Activated effector memory CD4-positive, alpha-beta T cell treated with anti-CD3 and anti-CD28 coated beads, Interleukin-2, amount 50 U/mL, for 16 hours (primary cell): ENCODE measurements at places on chromosomes 16 and 17.

GRCh38 chr17:73346501-73347162, 34.8 kb upstream of the CDC42EP4 start:
- no peak for DNase-seq

DNA sequence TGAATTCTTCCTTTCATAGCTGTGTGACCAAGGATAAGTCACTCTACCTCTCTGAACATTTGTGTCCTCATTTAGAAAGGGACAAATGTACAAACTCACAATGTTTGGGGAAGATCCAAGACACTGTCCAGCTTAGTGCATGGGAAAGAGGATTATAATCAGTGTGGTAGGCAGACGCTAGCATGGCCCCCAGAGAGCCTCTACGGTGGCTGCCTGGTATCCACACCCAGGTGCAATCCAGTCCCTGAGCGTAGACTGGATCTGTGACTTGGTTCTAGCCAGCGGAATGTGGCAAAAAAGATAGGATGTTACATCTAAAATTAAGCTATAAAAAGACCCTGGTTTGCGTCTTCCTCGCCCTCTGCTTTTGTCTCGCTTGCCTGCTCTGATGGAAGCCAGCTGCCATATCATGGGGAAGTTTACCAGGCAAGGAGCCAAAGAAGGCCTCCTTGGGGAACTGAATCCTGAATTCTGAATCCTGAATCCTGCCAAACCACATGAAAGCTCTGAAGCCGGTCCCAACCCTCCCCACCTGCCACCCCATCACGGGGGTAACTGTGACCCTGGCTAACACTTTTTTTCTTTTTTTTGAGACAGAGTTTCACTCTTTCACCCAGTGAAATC, 51.7 kb downstream of the PLXDC1 start:
- DNase-seq, result no peak

DNA sequence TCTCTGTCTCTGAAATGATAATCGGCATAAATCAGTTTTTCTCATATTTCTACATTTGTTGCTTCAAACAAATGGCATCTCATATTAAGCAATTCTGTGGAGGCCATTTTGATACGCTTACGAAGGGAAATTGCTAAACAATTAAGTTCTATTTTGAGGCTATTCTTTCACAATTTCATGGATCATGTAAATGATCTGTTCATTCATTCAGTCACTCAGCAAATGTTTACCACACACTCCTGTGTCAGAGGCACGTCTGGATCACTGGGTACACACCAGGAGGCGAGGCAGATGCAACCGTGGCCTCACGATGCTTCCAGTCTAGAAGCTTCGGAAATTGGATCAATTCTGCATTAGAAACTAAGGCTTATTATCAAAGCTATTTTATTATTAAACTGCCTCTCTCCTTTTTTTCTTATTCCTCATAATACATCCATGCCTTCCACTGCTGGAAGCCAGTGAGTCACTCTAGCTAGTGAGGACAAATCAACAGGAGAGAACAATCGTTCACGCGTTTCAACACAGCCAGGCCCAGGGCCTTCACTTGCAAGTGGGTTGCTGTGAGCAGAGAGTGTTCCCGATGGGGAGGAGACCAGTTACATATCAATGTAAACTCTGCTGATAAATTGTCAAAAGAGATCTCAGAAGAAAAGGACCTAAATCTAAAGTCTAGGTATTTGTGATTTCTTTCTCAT, 11.3 kb upstream of the SLC39A11 start:
- DNase-seq, result no peak

DNA sequence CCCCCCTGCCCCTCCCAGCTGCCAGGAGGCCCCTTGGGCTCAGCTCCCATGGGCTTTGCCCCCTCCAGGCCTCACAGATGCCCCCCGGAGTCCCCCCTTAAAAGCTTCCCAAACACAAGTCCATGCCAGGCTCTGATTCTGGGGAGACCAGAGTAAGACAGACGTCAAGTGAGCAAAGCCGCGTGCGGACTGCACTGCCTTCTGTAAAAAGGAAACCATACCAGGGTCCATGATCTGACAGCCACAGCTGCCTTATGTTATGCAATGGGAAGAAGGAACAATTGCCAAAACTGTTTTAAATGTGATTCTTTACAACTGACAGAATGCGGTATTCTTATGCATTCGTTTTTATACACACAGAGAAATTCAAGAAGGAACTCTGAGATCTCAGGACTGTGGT, 17.9 kb upstream of the HEXD start:
- DNase-seq, result no peak

GRCh38 chr17:2844416-2844815, 48.2 kb downstream of the RAP1GAP2 start:
- no peak for DNase-seq

GRCh38 chr17:71168053-71168741, 952.6 kb upstream of the SOX9 start:
- no peak for DNase-seq

DNA sequence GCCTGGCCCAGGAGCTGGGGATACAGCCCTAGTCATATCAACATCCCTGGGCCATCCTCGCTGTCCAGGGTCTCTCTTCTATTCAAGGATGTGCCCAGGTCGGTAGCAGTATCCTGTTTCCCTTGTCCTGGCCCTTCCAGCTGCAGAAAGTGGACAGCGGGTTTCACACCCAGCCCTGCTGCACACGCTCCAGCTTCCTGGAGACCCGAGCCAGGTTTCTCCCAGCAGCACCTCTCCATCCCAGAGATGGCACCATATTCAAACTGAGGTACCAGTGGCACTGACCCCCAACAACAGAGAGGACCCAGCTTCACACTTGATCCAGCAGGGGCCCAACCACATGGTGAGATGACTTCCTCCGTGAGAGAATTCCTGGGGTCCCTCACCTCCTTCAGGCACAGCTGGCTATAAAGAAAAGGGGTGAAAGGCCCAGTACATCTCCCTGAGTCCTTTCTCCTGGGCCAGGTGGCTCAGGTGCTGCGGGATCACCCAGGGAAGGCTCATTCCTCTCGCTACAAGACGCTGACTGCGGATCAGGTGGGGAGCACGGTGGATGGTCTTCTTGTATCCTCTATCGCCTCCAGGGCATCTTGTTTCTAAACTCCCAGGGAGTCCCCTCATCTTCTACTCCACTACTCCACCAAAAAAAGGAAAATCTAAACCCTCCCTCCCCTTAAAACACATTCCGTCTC, 1.4 kb downstream of the CUEDC1 start:
- peak; percentile 36 for DNase-seq

GRCh38 chr17:68087851-68088250, 52.3 kb downstream of the KPNA2 start:
- DNase-seq, result no peak

GRCh38 chr16:30527635-30528178, 1.3 kb upstream of the ZNF768 start:
- no peak for DNase-seq

DNA sequence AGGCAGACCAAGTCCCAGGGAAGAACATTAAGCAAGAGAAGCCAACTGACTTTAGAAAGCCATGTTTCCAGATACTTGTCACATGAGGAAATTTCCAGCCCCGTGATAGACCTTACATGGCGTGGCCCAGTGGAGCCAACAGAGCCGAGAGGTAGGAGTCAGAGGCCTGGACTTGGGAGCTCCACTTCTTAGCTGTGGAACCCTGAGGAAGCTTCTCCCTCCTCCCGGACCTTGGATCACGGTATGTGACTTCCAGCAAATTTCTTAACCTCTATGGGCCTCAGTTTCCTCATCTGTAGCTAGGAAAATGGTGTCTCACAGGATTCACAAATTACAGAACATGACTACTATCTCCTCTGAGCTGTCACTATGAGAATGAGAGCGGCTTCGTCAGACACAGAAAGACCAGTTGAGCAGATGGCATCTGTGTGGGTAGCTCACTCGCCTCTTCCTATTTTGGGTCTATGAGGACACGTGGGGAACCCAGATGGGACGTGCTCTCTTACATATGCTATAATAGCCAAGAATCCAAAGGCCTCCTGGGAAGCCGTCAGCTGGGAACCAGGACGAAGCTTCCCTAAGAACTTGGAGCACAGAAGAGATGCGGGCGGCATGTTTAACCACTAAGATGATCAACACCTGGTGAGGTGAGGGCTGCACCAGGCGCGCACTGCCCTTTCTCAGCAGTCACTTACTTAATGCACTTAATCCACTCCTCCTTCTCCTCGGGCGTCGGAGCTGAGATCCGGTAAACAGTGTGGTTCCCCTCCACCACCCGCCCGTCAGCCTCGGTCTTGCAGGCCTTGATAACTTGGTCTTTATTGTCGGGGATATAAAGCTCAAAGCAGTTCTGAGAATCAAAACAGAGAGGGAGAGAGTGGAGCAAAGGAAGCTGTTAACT, 102.3 kb downstream of the CYTH1 start:
- DNase-seq, result peak; percentile 57

DNA sequence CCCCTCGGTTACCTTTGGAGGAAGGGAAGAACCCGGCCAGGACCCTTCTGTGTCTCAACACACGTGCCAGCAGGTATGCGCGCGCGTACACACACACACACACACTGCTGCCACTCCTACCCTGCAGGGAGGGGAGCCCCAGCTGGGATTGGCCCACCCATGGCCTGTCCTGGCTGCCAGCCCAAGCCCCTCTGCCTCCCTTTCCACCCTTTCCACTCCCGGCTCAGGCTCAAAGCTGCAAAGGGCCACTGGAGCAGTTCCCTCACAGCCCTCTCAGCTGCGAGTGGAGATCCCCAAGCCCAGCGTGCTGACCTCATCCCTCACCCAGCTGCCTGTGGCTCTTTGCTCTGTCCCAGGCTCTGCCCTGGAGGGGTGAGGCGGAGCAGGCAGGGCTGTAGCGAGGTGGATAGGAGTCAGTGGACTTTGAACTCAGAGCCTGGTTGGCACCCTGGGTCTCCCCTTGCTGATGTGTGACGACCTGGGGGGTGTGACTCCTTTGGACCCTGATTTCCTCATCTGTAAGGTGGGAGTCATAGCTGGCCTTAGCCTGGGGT, 14.5 kb downstream of the KIF19 start:
- no peak for DNase-seq

- peak; percentile 70 for DNase-seq
Measured at GRCh38 chr17:336110-337021, 16.2 kb downstream of the RPH3AL start.

GRCh38 chr17:64345689-64346376, 44.8 kb downstream of the PECAM1 start:
- peak; percentile 24 for DNase-seq

DNA sequence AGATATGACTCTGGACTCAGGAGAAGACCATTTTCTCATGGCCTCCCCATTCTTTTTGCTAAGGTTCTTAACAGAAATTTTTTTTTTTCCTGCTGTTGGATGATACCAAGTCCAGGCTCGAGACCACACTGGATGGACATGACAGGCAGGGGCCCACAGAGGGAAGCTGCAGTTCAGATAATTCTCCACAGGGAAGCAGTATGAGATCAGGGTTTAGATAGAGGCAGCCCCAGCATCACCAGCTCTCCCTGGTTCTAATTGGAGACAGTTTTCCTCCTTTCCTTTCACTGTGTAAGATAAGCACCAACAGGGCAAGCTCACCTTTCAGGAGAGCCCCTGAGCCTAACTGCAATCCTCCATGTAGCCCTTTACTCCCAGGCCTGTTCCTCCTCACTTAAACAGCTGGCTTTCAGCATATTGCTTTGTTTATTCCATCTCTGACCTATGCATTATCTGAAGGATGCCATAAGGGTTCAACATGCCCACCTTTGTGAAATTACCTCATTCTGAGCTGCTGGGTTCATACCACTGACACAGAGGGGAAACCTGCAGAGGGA, 108.1 kb downstream of the SNX11 start:
- DNase-seq, result no peak

DNA sequence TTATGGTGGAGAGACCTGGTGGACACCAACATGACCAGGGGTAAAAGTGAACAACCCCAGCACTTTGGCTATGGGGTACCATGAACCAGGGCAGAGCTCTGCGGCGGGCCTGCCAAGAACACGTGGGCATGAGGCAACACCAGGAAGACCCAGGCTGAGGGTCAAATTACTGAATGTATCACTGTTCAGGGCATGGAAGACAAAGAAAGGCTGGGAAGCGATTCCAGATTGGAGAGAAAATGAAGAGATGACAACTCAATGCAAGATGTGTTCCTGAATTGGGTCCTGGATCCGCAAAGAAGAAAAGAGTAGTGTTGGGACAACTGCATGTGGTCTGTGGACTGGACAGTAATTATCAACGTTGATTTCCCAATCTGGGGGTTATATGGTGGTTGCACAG, 19.8 kb downstream of the SPHK1 start:
- DNase-seq, result no peak

GRCh38 chr17:50168319-50168718, 2.5 kb downstream of the SGCA start:
- no peak for DNase-seq

GRCh38 chr16:13338044-13338443, 436.6 kb downstream of the SHISA9 start:
- no peak for DNase-seq

GRCh38 chr16:49889725-49890397, 33.9 kb upstream of the ZNF423 start:
- DNase-seq, result no peak

GRCh38 chr16:73186752-73187601, 139.0 kb upstream of the ZFHX3 start:
- DNase-seq, result no peak

GRCh38 chr17:3534881-3535252, 22.7 kb downstream of the TRPV3 start:
- no peak for DNase-seq

DNA sequence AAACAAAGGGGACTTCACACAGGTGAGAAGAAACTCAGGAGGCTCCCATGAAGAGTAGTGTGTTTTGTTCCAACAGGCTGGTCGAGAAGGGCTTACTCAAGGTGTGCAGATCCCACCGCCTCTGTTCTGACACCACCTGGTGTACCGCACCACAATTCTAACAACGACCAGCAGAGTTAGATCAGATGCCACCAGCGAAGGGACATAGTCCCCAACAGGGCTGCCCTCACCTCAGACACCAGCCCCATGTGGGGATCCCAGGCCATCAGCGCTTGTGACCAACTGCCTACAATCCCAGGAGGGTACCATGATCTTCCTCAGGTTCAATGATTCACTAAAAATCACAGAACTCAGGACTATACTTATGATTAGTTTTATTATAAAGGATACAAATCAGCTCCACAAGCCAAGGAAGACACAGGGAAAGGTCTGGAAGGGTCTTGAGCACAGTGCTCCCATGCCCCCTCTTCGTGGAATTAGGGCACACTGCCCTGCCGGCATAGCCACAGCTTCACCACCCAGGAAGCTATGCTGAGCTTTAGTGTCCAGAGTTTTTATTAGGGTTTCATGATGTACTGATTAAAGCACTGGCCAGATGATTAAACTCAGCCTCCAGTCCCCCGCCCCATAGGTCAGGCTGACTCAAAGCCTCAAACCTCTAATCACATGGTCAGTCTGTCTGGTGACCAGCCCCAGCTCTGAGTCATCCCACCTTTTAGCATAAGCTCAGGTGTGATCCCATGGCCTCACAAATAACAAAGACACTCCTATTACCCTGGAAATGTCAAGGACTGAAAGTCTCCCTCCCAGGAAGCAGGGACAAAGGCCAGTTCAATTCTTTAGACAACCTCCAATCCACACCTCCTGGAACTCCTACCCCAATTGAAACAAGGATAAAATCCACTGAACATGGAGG, 26.0 kb downstream of the TRIM25 start:
- DNase-seq, result no peak
